Breast epithelium (tissue), 4 donors: ENCODE measurements at places on chromosomes 4 and X. TPM values are rescaled to one million over a fixed set of nuclear protein-coding genes. Genes with fewer than 3 reads are reported as not detected.

RAB39B gene
- total RNA-seq: 0.32 TPM

HMX1 gene
- total RNA-seq: not detected

AMBN gene
- not detected for total RNA-seq

XAGE2 gene
- not detected for total RNA-seq

DIPK2B gene
- total RNA-seq: 65.5 TPM

COL4A6 gene
- 13.9 TPM for total RNA-seq

GAB3 gene
- 8.5 TPM for total RNA-seq

GPR119 gene
- total RNA-seq: not detected

AFF2 gene
- total RNA-seq: 5.7 TPM

IL2RG gene
- total RNA-seq: 8.0 TPM

SPANXN3 gene
- not detected for total RNA-seq

SPP1 gene
- 25.0 TPM for total RNA-seq

PPARGC1A gene
- total RNA-seq: 6.1 TPM

POU4F2 gene
- not detected for total RNA-seq

PDZD4 gene
- 0.80 TPM for total RNA-seq

GPR34 gene
- 8.5 TPM for total RNA-seq

SLC10A3 gene
- 24.0 TPM for total RNA-seq

BTC gene
- total RNA-seq: 6.1 TPM

PIN4 gene
- total RNA-seq: 12.5 TPM

UBQLN2 gene
- 21.3 TPM for total RNA-seq

SHROOM3 gene
- total RNA-seq: 100 TPM

FAM149A gene
- total RNA-seq: 22.9 TPM

ZNF41 gene
- 7.2 TPM for total RNA-seq

HELT gene
- not detected for total RNA-seq

OPN1LW gene
- not detected for total RNA-seq

HERC5 gene
- total RNA-seq: 5.9 TPM

SORCS2 gene
- total RNA-seq: 1.3 TPM

ASB12 gene
- not detected for total RNA-seq

USP27X gene
- total RNA-seq: 2.3 TPM

KLHL13 gene
- total RNA-seq: 1.6 TPM

ABHD18 gene
- total RNA-seq: 7.9 TPM

UGT2B17 gene
- 0.98 TPM for total RNA-seq

PNMA6A gene
- total RNA-seq: 1.8 TPM

SAGE1 gene
- total RNA-seq: not detected

DLG3 gene
- 21.0 TPM for total RNA-seq

SYNPO2 gene
- 90.1 TPM for total RNA-seq

FGA gene
- total RNA-seq: not detected

TCP11X2 gene
- total RNA-seq: not detected

HPSE gene
- total RNA-seq: 1.6 TPM

GEMIN8 gene
- 26.9 TPM for total RNA-seq

MGAT4D gene
- total RNA-seq: not detected

DNAAF6 gene
- total RNA-seq: not detected

FGFBP2 gene
- total RNA-seq: 6.4 TPM

MAP7D2 gene
- total RNA-seq: 2.2 TPM

AKAP4 gene
- total RNA-seq: not detected
